Fibroblast of skin of back (primary cell): ENCODE measurements at places on chromosomes 13 and 19.

GRCh38 chr19:48591021-48591420 is 15.5 kb upstream of the SPACA4 start:
- DNase-seq: no peak

GRCh38 chr13:90696254-90696653 is 651.2 kb upstream of the MIR17HG start:
- peak; percentile 19 for DNase-seq

DNA sequence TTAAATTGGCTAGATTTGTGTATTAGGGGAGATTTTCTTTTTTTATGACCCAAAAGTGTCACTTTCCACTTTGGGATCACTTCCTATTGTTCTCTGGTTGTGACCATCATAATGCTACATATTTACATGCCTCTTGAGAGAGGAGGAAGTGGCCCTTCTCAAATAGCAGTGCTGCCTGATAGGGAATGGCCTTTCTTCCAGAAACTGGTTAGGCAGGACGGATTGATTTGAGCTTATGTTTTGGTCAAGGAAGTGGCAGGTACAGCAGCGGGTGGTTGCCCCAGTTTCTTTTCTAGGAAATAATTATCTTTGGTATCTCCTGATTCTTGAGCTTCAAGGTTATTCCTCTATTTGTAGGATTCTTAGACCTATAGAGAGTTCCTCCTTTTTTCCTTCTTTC is 21.9 kb upstream of the WTIP start:
- DNase-seq: no peak

DNA sequence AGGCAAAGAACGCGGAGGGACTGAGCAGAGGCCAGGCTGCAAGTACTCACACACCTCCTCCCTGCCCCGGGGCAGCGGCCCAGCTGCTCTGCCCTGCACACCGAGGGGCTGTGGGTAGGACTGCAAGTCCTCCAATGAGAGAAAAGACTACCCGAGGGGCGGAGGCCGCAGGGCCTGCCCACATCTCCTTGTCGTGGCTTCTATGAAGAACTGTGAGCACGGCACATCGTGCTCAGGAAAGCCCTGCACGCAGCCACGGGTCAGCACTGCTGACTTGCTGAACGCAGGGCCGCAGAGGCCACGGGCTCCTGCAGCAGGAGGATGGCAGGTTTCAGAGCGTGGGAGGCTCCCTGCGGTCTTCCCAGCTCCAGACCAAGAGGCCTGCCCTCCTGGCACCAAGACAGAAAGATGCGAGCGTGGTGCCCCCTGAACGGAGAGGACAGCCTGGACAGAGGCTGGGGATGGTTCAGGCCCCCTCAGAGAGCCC is 37.4 kb downstream of the CEBPG start:
- DNase-seq: no peak

GRCh38 chr13:67100730-67101129 is 129.4 kb downstream of the PCDH9 start:
- DNase-seq: no peak
